Retinal pigment epithelial cell (primary cell): ENCODE measurements at places on chromosomes 7 and 10.

DNA sequence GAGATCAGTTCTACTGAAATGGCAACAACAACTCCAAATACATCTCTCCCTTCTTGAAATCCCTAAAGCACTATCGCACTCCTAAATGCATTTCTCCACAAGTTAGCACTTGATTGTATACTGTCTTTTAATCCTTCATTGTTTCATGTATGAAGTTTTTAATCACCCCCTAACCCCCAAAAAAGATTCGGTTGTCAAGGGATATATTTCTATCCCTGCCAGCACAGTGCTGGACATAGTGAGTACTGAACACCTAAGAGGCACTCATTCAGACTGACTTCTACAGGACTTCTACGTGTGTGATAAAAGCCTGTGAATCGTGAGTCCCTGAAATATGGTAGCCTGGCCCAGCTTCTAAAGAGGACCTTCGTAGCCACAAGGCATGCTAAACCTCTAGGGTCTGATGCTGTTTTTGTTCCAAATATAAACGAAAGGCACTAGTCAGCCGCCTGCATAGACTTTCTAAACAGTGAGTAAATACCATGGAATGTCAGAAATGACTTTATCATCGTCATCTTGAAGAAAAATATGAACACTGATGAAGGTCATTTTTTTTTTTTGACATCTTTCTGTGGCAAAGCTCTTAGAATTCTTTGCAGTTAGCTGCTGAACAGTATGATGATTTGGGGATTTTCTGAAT, 14.6 kb upstream of the ZSCAN21 start:
- no peak for DNase-seq

DNA sequence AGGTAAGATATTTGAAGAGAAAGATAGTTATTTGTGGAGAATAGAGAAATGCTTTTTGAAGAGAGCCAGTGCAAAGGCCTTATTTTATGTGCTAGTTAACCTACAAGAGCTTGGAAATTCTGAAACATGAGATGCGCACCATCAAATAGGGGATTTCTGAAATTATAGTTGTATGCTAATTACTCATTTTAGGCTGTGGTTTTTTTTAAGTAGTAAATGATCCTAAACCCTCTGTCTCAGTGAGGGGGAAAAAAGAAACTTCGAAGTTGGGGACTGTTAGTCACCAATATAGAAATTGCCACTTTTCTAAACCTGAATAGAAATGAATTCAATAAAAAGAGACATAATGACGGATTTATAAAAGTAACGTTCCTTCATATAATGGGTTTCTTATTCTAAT, 119.3 kb upstream of the MDFIC start:
- DNase-seq = no peak

DNA sequence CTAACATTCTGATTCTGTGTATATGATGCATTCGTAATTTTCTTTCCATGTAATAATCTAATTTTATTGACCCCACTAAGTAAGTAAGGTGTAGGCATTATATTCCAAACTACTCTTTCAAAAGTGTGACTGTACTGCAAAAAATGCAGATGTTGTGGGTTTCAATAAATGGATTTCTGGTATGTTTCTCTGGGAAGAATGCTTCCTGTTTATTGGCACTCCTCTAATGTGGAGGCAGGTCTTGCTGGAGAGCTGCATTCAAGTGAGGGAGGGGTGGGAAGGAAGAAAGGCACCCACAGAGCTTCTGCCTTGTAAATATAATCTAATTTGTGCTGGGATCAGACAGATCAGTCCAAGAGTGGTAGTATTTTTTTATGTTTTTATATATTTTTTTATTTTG, 23.9 kb downstream of the ST7 start:
- DNase-seq = no peak

GRCh38 chr10:104367904-104368303, 14.3 kb downstream of the CFAP58 start:
- no peak for DNase-seq

GRCh38 chr10:74081192-74081803, 69.3 kb downstream of the AP3M1 start:
- DNase-seq = no peak

DNA sequence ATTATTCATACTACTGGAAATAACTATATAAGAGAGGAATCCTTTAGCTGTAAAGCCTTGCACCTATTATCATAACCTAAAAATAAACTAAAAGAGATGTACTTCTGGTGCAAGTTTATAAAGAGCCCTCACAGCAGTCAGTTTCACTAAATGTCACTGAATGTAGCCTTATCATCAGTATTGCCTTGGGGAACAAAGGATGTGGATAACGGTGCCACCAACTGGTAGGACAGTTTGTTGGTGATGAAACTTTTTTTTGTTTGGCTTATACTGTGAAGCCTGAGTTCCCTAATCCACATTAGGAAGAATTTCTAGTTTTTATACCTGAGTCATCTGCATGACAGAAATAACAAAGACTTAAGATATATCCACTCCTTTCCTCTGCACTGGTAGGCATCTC, 117.9 kb upstream of the COL1A2 start:
- no peak for DNase-seq

DNA sequence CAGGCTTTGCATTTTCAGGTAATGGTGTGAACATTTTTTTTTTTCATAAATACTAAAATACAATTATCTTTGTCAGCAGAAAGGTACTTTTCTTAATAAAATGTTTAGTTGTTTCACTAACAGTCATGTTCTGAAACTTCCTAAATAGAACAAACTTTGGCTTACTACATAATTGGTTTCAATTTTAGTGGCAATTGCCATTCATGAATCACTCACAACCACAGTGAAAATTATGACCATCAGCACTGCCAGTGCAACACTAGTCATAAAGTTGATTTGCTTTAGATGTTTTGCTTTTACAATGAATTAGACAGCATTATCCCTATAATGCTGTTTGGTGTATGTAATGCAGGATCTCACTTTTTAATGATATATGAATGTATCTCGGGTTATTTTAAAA, 297.6 kb upstream of the PLXDC2 start:
- no peak for DNase-seq

GRCh38 chr7:43754596-43754995, 3.9 kb upstream of the BLVRA start:
- no peak for DNase-seq

DNA sequence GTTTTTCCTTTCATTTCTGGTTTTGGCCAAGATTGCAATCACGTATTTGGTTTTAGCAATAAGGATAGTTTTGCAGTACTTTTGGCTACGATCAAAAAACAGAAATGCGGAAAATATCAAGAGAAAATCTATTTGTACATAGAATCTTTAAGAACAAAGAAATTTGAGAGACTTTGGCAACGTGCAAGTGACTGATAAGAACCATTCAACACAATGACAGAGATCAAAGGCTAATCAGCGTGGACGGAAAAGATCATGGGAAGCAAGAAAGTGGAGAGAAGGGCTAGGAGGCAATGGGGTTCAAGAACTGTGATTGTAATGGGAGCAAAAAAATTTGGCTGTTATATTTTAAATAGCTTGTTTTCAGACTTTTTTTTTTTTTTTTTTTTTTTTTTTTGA, 16.2 kb upstream of the LRRN3 start:
- DNase-seq = no peak

- no peak for DNase-seq
Measured at GRCh38 chr7:116584721-116585120, 59.9 kb downstream of the CAV1 start.

- no peak for DNase-seq
Measured at GRCh38 chr10:30510932-30511700, 77.1 kb downstream of the MAP3K8 start.

DNA sequence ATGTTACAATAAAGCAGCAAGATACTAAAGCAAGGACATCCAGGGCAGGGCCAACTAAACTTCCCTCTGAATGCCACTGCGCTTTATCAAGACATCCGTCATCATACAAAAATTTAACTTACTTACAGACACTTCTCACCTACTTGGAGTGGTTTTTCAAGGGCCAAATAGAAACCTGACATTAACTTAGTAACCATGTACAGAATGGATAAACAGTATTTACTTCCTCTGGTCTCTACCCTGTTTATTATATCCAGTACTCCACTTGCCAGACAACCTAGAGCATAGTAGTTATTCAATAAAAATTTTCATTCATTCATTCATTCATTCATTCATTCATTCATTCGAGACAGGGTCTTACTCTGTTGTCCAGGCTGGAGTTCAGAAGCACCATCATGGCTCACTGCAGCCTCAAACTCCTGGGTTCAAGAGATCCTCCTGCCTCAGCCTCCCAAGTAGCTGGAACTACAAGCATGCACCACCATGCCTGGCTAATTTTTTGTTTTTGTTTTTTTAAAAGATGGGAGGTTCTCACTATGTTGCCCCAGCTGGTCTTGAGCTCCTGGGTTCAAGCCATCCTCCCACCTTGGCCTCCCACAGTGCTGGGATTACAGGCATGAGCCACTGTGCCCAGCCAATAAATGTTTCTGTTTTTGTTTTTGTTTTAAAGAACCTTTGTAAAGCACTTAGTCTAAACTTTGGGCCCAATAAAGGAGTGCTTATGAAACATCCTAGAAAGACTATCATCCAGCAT, 19.0 kb downstream of the SMURF1 start:
- no peak for DNase-seq

- no peak for DNase-seq
Measured at GRCh38 chr7:1844336-1844950, 174.4 kb downstream of the ELFN1 start.

DNA sequence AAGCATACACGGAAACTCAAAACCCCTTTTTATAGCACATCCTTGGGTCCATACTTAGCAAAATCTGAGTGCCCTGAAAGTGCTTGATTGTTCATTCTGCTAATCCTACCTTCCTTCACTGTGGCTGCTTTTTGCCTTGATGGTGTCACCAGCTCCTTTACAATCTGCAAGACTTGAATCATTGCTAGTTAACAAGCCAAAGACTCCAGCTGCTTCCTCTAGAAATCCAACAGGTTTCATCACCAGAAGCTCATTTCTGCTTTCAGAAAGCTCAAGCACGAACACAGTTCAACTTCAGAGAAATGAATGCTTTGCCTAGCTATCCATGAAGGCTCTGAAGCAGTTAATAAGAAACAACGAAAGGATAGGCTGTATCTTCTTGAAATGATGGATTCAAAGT, 38.0 kb downstream of the USP6NL start:
- no peak for DNase-seq

GRCh38 chr7:33339074-33339790, 209.9 kb downstream of the BBS9 start:
- no peak for DNase-seq

- DNase-seq = no peak
Measured at GRCh38 chr7:157616426-157616825, 279.6 kb downstream of the DNAJB6 start.

DNA sequence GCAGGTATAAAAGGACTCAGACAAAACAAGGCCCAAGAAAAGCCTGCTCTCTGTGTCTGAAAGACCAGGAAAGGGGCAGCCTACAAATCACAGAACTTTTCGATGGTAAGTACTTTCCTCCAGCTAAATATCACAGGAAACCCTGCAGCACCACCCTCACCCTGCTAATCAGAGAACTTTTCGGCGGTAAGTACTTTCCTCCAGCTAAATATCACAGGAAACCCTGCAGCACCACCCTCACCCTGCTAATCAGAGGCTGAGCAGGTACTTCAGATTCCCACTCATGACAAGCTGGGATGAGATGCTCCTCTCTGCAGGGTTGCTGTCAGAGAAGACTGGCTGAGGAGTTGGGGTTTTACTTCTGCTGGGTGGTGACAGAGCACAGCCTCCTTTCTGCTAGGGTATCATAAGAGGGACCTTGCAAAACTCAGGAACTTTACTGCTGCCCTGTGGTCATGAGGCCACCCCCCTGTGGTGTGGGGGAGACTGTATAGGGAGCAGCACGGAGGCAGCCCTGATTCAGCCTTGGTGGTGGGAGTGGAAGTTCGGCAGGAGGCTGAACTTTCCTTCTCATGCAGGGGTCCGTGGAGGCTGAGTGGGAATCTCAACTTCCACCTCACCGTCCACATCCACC, 7.2 kb downstream of the WDR37 start:
- DNase-seq = no peak

DNA sequence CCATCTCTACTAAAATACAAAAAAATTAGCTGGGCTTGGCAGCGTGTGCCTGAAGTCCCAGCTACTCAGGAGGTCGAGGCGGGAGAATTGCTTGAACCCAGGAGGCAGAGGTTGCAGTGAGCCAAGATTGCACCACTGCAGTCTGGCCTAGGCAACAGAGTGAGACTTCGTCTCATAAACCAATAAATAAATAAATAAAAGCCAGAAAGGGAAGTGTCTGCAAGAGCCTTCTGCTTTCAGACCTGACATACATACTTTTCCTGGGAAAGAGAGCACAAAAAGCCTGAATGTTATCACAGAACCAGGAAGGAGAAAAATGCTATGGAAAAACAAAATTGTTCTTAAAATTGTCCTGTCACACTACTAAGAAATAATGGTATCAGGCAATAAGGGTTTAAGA, 4.1 kb upstream of the KIF5B start:
- DNase-seq = no peak

DNA sequence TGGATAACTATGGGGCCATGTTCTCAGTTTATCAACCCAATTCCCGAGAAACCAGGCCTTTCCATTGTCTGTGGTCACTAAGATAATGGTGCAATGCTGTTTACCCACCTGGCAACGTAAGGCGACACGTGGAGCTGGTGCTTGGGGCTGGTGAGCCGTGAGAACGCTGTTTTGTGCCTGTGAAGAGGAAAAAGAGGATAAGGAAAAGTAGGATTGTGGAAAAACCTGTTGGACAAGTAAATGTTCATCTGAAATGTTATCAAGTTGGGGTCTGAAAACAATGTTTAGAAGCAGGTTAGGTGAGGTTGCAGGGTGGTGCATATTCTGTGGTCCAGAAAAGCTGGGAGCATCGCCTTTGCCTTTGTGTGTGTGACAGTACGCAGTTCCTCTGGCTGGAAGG, 88.5 kb downstream of the PPP1R17 start:
- no peak for DNase-seq

- DNase-seq = no peak
Measured at GRCh38 chr7:139065323-139065722, 29.5 kb upstream of the ZC3HAV1L start.

DNA sequence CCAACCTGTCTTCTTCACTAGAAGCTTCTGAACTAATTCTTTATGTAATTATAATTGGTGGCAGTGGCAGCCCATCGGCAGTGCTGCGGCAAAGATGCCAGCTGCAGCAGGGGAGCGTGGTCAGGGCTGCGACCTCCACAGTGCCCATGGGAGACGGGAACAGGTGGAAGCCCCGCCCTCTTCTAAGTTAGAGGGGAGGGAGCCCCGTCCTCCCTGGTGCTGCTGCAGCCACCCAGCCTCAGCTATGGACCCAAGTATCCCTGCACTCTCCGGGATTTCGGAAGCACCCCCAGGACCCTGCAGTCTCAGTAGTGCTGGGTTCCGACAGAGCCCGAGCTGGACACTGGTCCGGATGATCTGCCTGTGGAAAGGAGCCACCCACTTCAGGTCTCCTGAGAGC, 117.0 kb upstream of the MBL2 start:
- no peak for DNase-seq
